Hepatocyte (in vitro differentiated cells): ENCODE measurements at places on chromosomes 12 and 14.
A peak's percentile ranks its signal among the peaks of the same experiment; 100 is the strongest.

- no peak for DNase-seq
These were observed 78.2 kb downstream of the HMGA2 start for GRCh38 chr12:65902500-65902899.

- no peak for DNase-seq
These were observed 158.6 kb downstream of the DICER1 start for GRCh38 chr14:94998685-94999084.

GRCh38 chr12:125259178-125259867, 194.1 kb downstream of the AACS start:
- no peak for DNase-seq

GRCh38 chr12:15709551-15709950, 79.6 kb downstream of the EPS8 start:
- DNase-seq = no peak

GRCh38 chr14:36217732-36218131, 41.2 kb upstream of the PTCSC3 start:
- no peak for DNase-seq

- peak; percentile 88 for DNase-seq
These were observed 12.2 kb downstream of the AGAP2 start for GRCh38 chr12:57726151-57726883.

- DNase-seq = no peak
These were observed 52.4 kb upstream of the PARP11 start for GRCh38 chr12:3925621-3926020.

DNA sequence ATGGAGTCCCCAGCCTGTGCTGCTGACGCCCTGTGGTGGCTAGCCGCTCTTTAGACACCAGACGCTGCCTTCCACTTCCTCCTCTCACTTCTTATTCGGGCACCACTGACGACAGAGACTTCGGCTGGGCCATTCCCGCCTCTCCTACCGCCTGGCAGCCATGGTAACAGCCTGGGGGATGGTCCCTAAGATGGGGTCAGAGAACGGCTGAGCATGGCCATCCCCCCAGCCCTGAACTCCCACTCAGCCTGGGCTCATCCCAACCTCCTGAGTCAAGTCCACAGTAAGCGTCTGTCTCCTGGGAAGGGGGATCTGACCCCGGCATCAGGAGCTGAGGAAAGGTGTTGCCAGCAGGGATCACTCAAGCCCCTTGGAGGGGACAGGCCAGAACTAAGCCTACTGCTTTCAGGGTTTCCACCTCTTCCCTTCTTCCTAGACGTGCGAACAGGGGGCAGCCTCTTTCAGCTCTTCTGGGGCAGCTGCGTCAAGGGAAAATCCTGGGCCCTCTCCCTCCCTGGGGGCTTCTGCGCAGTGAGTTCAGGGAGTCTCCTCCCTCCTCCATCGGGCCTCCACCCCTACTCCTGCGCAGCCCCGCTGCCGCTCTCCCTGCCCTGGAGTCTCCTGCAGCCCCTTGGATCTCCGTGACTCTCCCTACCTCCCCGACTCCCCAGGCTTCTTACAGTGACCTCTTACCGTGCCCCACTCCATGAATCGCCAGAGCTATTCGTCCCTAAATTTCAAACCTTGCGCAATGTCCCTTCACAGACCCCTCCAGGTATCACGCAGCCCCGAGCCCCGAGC, 643 bp upstream of the TAMALIN start:
- DNase-seq = no peak

- no peak for DNase-seq
These were observed 190.4 kb upstream of the DIO3 start for GRCh38 chr14:101370593-101371569.

DNA sequence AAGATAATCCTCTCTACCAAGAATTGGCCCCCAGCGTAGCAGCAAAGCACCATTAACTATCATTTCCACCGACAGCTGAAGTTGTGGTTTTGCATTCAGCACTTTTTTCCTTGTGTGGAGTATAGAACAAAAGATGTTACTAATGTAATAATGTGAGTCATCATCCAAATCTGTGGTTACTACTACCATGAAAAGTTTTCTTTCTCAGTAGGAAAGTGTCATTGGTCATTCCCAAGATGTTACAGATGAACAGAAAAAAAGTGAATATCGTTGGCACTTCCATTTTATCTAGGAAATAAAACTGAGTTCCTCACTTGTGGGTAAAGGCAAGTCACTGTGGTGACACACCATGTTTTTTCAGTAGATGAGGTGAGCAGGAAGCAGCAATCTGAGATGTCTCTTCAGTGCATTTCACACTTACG, 30.3 kb upstream of the IFNG start:
- DNase-seq = no peak

DNA sequence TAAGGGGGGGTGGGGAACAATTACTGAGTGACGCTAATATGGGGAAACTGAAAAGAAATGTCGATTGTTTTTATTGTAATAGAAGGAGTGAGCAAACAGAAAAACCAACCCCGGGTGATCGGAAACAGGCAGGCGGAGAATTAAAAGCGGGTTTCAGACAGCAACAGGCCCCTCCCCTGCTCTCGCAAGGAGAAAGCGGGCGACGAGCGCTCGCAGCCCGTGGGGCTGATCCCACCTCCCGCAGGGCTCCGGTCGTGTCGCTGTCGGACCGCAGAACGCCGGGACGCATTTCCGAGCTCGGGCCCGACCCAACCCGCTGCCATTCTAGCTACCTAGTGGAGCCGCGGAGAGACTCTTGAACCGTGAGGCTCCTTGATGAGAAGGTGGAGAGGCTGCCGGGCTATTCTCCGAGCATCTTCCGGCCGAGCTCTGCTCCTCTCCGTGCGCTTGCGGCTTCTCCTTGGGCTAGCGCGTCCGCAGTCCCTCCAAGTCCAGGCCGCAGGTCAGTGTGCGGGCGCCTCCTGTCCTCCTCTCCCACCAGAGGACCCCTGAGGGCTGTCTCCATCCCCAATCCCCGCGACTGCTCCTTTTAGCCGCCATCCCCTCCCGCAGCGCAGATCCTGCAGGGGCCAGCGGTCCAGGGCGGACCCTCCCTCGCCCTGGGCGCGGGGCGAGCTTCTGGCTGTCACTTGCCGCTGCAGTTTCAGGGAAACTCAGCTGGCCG, 4.1 kb upstream of the PAX9 start:
- DNase-seq = peak; percentile 24

DNA sequence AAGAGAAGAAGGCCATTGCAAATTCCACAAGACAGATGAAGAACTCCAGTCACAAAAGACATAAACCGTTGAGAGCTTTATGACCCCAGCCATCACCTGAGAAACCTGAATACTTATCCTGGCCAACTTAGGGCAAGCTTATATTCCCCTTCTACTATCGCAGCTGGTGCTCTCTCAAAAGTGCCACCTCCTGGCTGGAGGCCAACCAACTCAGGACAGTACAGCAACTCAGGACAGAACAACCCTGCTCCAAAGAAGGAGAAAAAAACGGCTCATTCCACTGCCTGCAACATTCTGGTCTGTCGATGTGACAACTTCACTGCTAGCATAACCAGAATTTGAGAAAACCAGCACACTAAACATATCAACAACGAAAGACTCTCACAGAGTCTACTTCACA, 9.7 kb upstream of the KRT6B start:
- DNase-seq = no peak

DNA sequence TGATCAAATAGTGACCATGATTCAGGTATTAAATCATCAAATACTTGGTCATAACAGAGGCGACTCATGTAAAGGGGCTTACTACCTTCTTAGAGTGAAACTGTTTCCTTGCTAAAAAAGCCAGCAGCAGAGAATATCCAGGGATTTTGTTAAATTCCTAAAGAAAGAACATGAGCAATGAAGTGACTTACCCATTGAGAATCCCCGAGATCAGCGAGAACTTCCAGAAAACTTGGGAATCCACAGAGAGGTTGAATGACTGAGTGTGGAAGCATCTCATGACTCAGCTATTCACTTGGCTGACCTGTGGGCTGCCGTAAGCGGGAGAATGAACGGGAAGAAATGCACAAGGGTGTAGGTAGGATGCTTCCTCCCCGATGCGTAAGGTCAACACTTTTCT, 85.3 kb upstream of the KCNA1 start:
- DNase-seq = peak; percentile 18

DNA sequence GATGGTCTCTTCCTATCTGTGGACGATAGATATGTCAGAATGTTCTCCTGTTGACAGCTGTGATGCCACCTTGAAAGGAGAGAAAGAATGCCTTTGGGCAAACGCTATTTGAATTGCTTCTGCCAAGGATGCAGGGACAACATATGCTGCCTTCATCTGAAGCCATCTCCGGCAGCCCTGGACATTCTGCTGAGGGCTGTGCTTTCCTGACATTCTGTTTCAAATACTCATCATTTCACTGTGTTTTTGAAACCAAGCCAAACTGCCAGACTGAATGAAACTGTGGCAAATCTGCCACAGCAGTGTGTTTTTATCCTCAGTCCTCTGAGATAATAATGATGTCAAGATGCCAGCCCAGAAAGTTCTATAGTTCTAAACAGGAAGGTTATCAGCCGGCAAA, 85.8 kb upstream of the BCAT1 start:
- no peak for DNase-seq

DNA sequence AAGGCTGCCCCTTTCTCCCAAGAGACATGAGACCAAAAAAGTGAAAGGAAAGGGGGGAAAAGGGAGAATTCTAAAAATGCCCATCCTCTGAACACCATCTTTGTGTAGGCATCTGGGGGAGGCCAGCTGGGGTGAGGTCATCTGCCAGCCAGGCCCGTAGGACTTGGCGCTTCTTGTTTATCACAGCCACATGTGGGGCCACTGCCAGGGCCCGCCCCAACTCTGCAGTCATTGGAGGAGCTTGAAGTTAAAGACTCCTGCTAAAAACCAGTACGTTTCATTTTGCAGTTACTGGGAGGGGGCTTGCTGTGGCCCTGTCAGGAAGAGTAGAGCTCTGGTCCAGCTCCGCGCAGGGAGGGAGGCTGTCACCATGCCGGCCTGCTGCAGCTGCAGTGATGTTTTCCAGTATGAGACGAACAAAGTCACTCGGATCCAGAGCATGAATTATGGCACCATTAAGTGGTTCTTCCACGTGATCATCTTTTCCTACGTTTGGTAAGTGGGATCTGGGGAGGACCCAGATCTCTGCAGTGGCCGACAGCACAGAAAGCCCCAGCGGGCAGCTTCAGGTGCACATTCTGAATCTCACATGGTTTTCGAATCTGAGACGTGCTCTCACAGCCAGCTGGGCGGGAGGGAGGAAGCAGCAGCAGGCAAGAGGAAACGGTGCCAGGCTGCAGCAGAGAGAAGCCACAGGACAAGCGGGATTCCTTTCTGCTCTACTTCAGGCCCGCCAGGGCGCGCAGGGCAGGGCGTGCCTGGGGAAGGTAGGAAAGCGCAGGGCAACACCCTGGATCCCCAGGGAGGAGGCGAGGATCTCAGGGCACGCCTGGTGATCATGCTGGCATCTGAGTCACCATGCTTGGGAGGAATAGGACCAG, at the start of gene P2RX7:
Gene P2RX7, plus strand, starts transcription at position 276 of the 881 bp plus-strand sequence. Its CDS starts 95 bp downstream, at position 371.
- DNase-seq = peak; percentile 48

- no peak for DNase-seq
These were observed 18.2 kb downstream of the RPS6KL1 start for GRCh38 chr14:74904635-74905503.

- DNase-seq = no peak
These were observed 16.0 kb upstream of the AQP2 start for GRCh38 chr12:49934505-49934904.

- DNase-seq = peak; percentile 26
These were observed 25.2 kb upstream of the NTN4 start for GRCh38 chr12:95815632-95816212.

DNA sequence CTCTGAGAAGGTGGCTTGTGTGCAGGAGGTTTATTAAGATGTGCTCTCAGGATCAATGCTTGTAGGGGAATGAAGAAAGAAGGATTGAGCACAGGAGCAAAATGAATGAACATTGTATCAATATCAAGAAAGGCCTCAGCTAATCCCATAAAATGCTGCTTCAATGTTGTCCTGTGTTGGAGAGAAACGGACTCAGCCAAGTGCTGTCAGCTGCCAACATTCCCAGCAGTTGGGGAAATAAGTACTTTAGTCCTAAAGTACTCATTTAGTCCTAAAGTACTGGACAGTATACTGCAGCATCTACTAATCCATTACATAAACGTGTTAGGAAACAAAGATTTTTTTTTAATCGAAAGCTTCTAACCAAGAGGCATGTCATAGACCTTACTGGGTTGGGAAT, 255.9 kb downstream of the SEC23A start:
- no peak for DNase-seq

DNA sequence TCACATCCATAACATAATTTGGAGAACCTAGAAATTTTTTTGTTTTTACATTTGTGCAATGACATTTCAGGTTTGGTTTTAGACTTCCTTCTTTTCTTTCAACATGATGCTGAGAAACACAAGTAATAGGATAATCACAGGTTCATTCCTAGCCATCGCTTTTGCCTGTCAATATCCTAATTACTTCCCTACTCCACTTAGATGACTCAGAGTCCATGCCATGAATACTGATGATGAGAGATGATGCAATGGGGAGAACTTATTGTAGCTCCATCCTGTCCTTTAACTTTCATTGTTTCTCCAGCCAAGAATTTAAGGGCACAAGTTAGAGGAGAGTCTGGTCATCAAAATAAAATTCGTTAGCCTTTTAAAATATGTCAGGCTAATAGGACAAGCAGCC, 101.3 kb downstream of the PTPRO start:
- DNase-seq = no peak

DNA sequence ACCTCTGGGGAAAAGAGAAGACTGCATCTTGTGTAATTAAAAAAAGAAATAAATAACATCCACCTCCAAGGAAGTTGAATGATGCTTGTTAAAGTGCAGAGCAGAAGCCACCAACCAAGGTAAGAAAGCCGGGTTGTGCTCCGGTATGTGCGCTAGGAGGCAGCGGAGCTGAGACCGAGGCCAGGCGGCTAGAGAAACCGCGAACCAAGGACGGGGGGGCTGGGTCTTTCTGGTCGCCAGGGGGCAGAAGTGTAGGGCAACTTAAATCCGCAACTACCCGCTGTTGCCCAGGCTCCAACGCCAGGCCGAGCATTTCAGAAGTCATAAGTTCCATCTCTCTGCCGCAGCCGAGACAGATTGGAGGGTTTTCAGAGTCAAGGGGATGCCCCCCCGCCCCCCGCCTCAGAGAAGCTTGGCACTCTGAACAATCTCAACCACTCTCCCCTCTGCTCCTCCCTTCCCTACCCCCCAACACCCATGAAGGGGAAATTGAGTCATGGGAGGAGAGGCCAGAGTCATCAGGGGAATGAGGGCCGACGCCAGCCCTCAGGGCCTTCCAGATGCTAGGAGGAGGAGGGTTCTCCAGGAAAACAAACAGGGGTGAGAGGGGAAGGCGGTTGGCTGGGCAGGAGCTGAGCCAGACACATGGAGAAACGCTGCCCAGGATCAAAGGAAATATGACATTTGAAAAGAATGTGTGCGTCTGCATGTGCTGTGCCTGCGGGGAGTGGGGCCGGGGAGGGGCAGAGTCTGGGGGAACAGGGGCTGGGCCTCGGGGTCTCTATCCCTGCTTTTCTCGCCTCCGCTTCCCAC, 2.2 kb upstream of the NFATC4 start:
- peak; percentile 95 for DNase-seq

GRCh38 chr14:79658221-79658620, 553.1 kb downstream of the DIO2 start:
- no peak for DNase-seq

GRCh38 chr12:16224196-16224595, 53.3 kb downstream of the SLC15A5 start:
- no peak for DNase-seq
